NCI-H526 (cell line): ENCODE measurements at places on chromosomes 7 and 10.
A peak's percentile ranks its signal among the peaks of the same experiment; 100 is the strongest.

DNA sequence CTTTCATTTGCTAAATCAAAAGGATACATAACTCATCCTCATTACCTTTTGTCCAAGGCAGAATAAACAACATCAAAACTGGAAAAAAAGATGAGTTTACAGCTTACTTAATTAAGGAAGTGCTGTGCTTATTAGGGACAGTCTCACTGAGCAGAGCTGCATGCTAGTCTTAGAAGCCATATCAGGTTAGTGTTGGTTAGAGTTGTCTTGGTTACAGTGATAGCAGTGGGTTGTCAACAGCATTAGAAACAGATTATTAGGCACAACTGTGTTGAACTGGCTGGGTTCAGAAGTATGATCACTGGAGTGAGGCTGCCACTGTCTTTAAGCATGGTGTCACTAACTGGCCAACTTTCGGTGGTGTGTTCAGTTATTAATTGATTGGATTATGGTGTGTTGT, 503.9 kb upstream of the IGFBP3 start:
- no peak for DNase-seq

DNA sequence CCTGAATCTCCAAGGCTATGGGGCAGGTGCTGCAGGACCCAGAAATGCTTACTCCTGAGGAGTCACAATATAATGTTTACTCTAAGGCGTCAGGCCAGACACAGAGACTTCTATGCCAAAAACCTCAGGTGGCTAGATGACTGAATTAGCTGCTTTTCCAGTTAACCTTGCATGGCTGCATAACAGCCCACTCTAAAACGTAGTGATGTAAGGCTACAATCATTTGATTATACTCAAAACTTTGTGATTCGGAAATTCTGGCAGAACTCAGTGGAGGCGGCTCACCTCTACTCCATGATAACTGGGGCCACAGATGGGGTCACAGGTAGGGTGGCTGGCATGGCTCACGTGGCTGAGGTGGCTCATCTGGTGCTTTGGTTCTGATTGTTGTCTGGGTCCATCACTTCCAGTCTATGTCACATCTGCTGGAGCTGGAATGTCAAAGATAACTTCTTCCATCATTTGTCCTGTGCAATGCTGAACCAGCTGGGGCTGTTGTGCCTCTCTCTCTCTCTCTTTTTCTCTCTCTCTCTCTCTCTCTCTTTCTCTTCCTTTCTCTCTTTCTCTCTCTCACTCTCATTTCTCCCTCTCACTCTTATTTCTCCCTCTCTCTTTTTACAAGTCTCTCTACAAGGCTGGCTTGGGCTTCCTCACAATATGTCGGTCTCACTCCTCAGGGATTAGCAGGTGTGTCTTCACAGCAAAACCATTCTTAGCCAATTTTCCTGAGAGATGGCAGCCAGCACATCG, 11.8 kb downstream of the TMEM72 start:
- no peak for DNase-seq

DNA sequence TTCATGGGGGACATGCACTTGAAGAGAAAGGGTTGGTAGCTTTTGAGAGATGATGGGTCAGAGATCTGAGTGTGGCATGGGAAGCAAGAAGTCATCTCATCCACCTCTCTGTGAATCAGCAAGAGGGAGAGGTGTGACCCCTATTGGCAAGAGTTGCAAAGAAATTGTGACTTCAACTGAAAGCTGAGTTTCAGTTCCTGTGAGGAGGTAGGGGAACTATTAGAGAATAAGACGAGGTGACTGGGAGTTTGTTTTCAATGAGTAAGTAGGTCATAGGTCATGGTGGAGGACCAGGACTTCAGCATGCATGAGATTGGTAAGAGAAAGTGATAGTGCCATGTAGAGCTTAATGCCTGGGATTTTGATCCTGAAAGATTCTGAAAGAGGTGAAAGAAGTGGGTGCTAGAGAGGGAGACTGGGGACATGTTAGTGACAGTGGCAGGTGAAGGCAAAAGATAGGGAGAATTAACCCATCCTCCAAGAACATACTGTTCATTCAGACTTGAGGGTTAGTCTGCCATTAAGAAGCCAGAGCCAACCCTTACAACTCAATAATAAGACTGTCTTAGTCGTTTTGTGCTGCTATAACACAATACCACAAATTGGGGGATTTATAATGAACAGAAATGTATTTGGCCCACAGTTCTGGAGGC, 75.5 kb upstream of the CAPZA2 start:
- DNase-seq, result peak; percentile 18

GRCh38 chr10:98880971-98881370, 354.7 kb downstream of the HPSE2 start:
- no peak for DNase-seq

GRCh38 chr7:36623247-36623646, 101.0 kb downstream of the AOAH start:
- DNase-seq, result no peak

- DNase-seq, result no peak
Observed at GRCh38 chr7:154559454-154559853, 443.5 kb downstream of the PAXIP1 start.

GRCh38 chr7:106126170-106126938, 14.2 kb upstream of the SYPL1 start:
- no peak for DNase-seq

DNA sequence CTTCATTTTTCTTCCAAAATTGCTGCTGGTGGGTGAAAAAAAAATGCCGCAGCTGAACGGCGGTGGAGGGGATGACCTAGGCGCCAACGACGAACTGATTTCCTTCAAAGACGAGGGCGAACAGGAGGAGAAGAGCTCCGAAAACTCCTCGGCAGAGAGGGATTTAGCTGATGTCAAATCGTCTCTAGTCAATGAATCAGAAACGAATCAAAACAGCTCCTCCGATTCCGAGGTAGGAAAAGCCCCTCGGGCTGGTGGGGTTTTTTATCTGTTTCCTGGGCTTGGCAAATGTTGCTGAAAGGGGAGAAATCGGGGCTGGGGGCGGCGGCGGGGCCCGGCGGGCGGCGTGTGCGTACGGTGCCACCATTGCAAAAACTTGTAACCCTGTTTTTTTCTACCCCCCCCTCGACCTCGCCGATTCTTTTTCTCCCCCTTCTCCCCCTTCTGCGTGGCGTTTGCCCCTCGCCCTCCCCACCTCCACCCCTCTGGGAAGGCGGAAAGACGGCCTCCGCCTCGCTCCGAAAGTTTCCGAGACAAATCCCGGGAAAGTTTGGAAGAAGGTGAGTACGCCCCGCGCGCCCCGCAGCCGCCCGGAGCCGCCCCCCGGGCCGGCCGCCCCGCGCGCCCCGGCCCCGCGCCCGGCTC, 789 bp downstream of the TCF7L2 start:
- peak; percentile 28 for DNase-seq

- no peak for DNase-seq
Observed at GRCh38 chr10:118873091-118873737, 118.4 kb upstream of the CACUL1 start.

- DNase-seq, result no peak
Observed at GRCh38 chr10:83881661-83882060, 257.6 kb upstream of the GHITM start.
